Effector memory CD8-positive, alpha-beta T cell (primary cell): ENCODE measurements at places on chromosomes 3 and 15.

- DNase-seq: no peak
These were observed 43.8 kb downstream of the LSM3 start for GRCh38 chr3:14222457-14222856.

DNA sequence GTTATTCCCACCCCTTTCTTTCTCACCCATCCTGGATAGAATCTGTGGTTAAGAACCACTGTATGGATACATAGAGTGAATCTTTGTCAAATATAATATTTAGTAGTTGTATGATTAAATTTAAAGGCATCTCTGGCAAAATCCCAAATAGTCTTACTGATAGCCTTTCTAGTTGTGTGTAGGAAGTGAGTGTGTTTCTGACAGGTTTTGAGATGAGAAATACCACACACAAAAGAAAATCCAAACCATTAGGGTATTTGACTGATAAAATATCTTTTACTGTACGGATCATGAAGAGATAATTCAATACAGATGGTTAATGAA, 44.7 kb upstream of the PLCL2 start:
- DNase-seq: no peak

- DNase-seq: no peak
These were observed 23.8 kb upstream of the TRAK1 start for GRCh38 chr3:42067326-42067725.

GRCh38 chr3:108180194-108180593, 42.0 kb downstream of the IFT57 start:
- DNase-seq: no peak

- no peak for DNase-seq
These were observed 16.9 kb upstream of the TSC22D2 start for GRCh38 chr3:150391161-150391560.

GRCh38 chr3:120854908-120855526, 53.0 kb upstream of the STXBP5L start:
- DNase-seq: no peak

DNA sequence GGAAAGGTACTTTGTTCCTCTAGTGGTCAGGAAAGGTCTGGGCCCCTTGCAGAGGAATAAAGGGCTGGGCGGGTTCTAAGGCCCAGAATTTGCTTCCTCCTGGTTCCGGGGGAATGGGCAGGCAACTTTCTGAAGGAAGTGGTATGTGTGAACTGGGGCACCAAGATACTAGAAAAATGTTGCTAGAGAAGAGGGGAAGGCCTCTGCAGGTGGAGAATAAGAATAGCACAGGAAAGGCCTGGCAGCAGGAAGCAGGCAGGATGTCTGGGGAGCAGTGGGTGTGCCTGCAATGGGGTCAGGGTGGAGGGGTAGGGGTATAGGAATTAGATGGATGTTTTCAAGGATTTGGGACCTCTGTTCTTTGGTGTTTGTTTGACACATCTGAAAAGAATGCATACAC, 2.0 kb downstream of the SLC22A13 start:
- DNase-seq: no peak

DNA sequence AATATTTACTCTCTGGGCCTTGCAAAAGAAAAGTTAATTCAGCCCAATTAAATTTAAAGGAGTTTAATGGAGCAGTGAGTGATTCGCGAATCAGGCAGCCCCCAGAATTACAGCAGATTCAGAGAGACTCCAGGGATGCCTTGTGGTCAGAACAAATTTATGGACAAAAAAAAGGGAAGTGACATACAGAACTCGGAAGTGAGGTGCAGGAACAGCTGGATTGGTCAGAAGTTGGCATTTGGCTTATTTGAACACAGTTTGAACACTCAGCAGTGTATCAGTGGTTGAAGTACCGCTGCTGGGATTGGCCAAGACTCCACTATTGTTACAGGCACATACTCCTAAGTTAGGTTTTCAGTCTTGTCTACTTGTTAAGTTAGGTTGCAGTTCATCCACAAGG, 145.0 kb upstream of the GAP43 start:
- no peak for DNase-seq

DNA sequence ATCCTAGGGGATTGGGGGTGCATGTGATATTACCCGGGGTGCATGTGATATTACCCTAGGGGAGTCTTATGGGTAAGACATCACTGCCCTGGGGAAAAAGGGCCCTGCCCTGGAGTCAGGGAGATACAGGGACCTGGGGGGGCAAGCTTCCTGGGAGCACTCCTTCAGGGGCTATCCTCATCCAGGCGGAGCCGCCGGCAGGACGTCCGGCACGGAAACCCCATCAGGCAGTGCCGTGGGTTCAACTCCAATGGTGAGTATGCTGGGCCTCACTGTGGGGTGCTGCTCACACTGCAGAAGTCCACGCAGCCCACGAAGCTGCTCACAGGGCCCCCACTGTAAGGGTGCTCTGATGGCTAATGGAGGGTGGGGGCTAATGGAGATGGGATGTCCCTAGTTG, 5.3 kb upstream of the GNAT1 start:
- DNase-seq: no peak
